ENCODE measurements at places on chromosomes 12 and 14.

- no peak for DNase-seq
These were observed 4.5 kb downstream of the DHH start for GRCh38 chr12:49089821-49090773.

DNA sequence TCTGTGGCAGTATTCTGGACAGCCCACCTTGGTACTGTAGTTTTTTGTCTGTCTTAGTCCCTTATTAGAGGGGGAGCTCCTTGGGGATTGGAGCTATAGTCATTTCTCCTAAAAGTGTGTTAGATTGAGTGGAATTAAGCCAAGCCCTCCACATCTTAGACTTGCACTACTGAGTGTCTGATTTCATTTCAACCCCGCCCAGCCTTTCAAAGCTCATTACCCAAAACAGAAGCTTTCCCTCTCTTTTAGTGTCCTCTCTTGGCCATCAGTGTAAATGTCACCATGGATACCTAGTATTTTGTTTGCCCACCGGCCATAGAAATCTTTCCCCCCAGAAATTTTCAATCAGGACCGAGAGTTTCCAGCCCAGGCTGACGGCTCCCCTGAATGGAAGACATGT lies 74.5 kb downstream of the LRRC74A start:
- no peak for DNase-seq

- no peak for DNase-seq
These were observed 403.8 kb downstream of the DAD1 start for GRCh38 chr14:22185191-22185590.

- no peak for DNase-seq
These were observed 158.7 kb downstream of the DACT1 start for GRCh38 chr14:58796242-58797009.

- DNase-seq = no peak
These were observed 3.0 kb upstream of the PIANP start for GRCh38 chr12:6703631-6704030.

GRCh38 chr12:32881702-32882101 lies 14.9 kb downstream of the PKP2 start:
- DNase-seq = no peak

DNA sequence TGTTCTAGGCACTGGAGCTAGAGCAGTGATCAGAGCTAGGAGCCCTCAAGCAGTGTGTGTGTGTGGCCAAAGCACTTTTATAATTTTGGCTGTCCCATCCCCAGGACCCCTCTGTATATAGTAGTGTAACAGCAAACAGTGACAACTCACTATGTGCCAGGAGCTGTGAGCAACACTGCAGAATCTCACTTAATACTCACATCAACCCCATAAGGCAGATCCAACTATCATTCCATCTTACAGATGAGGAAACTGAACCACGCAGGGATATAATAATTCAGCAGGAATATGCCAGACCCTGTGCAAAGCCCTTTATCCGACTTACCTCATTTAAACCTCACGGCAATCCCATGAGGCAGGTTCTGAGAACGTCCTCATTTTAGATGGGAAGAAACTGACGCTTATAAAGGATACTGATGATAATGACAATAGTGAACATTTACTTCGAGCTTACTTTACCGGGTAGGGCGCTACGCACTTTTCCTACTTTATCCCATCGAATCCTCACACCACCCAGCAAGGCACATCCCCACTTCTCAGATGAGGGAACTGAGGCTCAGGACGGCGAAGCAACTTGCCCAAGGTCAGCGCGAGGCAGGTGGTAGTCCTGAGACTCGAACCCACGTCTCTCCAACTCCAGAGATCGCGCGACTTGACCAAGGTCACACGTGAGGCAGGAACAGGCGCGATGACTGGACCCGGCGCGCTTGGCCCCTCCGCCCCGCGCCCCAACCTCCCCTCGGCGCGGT lies 687 bp downstream of the RAB35 start:
- no peak for DNase-seq

GRCh38 chr12:66438601-66439000 lies 136.3 kb downstream of the HELB start:
- DNase-seq = no peak

- no peak for DNase-seq
These were observed 237.8 kb upstream of the TBX3 start for GRCh38 chr12:114921781-114922180.

DNA sequence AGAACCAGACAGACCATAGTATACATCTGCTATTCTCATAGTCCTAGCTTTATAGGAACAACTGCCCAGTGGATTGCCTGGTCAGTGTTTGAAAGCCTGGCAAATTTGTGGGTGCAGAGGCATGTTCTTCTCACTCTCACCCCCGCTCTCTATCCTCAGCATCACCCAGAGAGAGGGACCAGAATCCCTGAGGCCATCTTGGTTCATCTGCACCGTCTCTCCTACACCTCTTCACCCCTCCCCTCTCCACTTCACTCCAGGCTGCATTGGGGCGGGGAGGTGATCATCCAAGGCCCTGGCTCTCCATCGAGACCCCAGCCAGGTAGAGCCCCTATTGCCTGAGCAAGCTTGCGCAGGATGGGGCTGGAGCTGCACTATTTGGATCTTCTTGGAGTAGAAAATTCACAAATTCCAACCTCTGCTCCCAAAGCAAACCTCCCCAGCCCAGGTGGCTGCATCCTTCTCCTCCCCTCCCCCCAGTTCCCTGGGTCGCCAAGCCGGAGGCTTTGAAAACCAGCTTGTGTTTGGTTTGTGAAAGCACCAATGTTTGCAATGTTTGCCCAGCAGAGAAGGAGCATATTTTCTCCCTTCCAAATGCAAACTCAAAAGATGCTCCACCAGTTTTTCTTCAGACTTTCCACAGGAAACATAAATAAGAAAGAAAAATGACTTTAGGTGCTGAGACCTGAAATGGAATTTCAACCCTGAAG lies 18.6 kb upstream of the COL2A1 start:
- DNase-seq = no peak

DNA sequence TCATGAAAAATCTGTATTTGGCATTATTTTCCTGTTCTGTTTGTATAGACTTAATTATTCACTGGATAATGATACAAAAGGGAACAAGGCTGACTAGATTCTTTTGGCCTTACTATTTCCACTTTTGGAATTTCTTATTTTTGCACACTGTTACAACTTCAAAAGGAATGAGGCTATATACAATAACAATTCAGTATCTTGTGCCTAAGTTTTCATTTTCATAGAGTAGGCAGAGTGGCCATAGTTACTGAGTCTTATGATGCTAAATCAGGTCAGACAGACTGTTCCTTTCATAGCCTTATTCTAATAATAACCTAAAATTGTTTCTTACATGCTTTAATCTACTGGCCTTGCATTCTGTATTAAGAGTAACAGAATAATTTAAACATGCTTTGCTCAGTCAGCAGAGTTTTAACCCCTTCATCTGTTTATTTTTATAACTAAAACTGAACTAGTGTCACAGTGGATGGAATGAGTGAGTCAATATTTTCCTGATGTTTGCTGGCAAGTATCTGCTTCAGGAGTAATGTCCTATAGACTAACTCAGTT lies 10.5 kb downstream of the TTC8 start:
- DNase-seq = no peak

- DNase-seq = no peak
These were observed 135.7 kb downstream of the PTPRO start for GRCh38 chr12:15458008-15458407.

DNA sequence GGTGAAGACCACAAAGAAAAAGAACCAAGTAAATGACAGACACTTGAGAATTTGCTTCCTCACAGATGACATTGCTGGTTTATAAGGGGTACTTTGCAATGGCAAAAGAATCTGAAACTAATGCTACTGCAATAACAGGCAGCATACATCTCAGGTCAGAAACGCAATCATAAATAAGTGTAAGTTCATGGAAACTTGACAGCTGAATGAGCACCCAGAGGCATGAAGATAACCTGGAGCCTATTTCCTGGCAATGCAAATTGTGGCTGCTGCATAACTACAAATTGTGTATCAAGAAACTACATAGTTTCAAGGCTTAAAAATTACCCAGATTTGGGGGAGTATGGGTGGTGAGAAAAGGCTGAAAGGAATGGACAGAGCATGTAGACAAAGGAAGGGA lies 8.5 kb upstream of the MYO1A start:
- DNase-seq = no peak

GRCh38 chr12:32108787-32109186 lies 2.1 kb downstream of the BICD1 start:
- no peak for DNase-seq

DNA sequence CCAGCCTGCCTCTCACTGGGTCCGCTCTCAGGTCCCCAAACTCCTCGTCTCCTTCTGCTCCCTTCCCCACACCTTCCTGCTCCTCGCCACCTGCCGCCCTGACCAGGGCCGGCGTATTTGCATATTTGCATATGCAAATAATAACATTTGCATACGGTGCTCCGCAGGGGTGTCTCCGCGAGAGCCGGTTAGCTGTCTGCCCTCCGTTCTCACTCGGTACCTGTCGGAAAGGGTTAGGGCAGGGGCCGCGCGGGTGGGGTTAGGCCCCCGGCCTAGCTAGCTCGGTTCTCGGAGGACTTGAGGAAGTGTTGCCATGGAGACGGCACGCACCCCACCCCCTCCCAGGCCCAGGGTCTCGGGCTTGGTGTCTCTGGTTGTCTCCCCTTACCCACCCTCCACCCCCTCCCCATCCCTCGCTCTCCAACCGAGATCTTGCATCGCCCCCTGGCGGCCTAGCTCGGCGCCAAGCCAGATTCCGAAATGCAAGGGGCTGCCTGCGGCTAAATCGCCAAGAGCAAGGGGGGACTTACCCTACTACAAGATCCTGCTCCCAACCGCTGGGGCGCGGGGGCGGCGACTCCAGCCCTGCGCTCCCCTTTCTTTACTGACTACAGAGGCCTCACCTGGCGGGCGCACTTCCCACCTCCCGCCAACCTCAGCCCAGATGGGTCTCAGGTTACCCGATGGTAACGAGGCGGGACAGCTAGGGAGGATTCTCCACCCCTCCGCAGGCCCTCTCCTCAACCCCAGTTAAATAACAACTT lies 8.1 kb downstream of the STAC3 start:
- no peak for DNase-seq

- no peak for DNase-seq
These were observed 483.4 kb downstream of the DIO2 start for GRCh38 chr14:79727900-79728299.

- DNase-seq = no peak
These were observed 385.9 kb downstream of the EGLN3 start for GRCh38 chr14:33564774-33565630.

DNA sequence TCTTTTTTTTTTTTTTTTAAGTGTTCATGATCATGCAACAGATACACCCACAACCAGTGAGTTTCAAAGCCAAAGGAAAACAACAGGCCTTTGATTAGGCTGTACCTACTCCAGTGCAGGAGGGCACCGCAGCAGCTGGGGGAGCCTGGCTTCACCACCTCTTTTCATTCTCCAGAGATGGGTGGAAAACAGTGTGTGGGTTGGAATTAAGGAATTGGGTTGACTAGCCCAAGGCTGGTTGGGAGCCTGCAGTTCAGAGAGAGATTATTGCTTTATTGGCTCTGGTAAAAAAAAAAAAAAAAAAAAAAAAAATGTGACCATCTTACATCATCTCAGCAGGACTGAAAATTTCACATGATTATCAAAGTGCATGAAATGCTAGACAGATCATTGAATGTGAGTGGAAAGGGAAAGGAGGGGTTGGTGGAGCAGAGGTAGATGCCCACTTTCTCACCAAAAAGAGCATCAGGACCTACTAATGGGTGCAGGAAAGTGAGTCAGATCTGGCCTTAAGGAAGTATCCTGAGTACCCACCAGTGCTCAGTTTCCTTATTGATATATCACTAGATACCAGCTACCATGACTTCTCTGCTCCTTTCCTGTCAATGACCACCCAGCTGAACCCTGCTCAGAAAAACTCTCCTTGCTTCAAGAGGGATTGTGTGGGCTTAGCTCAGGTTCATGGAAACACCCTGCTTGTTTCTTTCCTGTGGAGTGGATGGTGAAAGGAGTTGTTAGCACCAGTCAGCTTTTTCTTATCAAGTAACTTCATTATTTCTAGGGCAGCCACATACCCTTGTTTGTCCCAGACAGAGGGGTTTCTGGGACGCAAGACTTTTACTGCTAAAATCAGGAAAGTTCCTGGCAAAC lies 54.8 kb upstream of the DYRK2 start:
- no peak for DNase-seq

DNA sequence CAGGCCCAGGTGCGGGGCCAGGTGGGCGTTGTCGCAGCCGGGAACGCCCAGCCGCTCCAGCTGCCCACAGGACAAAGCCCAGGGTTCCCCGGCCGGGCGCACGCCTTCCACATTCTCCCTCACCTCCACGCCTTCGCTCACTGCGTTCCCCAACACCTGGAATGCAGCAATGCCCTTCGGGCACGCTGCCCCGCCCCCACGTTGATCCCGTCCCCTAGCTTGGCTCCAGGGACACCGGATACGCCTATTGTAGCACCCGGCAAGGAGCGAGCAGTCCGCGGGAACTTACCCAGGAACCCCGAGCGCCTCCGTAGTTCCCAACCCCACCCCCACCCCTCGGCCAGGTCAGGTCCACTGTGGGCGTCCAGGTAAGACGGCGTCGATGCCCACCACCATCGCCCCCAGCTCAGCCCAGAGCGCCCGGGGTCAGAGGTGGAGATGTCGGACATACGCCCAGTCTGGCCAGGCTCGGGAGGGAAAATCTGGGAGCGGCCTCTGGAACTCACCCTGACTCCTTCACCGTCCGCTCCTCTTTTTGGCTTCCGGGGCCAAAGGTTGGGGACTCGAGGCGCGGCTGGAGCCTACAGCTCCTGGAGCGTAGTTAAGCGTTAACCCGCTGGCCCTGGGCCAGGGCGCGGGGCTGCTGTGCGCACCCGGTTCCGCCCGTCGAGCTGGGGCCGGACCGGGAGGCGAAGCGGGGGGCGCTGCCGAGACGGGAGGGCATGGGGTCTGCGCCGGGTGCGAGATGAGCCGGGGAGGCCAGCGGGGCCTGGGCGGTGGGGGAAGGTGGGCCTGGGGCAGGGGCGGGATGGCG lies 594 bp upstream of the CEP170B start:
- no peak for DNase-seq

- no peak for DNase-seq
These were observed 115.5 kb upstream of the FKBP4 start for GRCh38 chr12:2679068-2679815.

DNA sequence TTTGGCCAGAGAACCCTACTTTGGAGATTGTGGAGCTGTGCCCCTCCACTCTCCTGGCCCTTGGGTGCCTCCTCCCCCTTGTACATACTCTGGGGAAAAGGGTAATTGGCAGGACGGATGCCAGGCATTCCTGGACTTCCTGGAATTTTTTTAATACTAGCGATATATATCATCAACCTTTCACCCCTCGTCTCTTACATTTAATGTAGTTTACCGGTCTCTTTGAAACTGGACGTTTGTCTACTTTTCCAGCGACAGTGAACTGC lies 767 bp upstream of the CRY1 start:
- DNase-seq = no peak

DNA sequence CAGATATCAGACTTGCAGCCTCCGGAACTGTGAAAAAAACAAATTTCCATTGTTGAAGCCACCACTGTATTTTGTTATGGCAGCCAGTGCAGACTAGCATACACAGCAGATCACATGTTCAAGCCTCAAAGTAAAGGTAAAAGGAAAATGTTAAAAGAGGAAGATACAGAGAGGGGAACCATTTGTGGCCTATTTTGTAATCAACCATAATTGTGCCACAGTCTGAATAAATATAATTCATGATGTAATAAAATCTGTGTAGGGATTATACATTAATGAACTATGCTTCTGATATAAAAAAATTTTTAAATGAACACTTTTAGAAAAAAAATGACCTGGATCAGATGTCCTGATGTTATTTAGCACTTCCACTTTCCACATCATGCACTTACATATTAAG lies 79.6 kb downstream of the SLC16A7 start:
- no peak for DNase-seq
